GM06990 (cell line): ENCODE measurements at places on chromosomes 11 and 22.

DNA sequence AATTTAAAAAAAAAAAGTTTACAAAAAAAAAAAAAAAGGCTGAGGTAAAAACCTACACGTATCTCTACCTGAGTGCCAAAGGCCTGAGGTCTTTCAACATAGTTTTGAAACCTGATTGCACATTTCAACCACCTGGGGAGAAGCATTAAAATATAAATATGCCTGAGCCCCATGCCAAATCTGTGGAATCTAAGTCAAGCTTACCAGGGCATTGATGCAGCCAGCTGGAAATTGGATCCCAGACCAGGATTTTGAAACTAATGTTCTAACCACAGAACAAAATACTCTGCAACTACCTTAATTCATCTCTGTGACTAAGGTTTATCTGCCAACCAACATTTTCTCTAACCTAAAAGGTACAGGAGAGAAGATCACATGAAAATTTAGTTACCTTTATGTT is 38.8 kb upstream of the CHRNA10 start:
- no peak for DNase-seq

DNA sequence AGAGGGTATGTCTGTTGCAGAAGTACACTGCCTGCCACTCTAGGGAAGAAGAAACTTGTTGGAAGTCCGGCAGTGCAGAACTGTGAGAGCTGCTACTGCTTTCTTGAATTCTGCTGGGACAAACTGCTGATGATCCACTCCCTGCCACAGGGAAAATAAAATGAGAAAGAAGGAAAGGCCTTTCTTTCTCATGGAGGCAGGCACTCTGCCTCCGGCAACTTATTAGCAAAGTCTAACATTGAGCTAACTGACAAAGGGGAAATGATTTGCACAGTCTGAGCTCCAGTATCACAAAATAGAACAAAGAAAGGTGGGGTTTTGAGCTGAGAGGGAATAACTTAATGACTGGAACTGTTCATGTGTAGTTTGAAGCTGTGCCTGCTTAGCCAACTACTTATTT is 134.6 kb downstream of the AASDHPPT start:
- no peak for DNase-seq

DNA sequence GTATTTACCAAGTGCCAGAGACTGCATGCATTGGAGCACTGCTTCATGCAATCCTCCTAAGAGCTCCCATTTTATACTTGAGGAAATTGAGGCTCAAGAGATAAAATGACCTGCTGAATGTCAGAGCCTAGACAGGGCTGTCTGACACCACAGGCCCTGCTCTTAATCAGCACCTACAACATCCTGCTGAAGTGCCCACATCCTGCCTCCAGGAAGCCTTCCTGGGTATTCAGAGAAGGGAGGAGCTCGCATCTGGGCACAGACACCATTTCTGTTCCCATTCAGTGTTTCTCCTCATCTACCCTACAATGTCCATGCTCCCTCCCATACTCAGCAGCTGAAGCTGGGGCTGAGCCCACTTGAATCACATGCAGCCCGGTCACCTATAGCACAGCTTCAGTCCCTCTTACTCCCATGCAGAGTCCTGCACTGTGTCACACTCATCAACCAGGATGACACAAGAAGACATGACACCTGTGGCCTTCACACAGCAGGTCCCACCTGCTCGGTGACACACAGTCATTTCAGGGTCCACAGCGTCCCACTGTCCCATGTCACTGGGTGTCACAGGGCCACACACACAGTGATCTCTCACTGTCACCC is 53.1 kb downstream of the PDE2A start:
- DNase-seq, result no peak

GRCh38 chr11:65558930-65559509 is 861 bp upstream of the LTBP3 start:
- DNase-seq, result no peak

GRCh38 chr11:85874265-85874664 is 19.1 kb downstream of the CCDC83 start:
- DNase-seq, result no peak

DNA sequence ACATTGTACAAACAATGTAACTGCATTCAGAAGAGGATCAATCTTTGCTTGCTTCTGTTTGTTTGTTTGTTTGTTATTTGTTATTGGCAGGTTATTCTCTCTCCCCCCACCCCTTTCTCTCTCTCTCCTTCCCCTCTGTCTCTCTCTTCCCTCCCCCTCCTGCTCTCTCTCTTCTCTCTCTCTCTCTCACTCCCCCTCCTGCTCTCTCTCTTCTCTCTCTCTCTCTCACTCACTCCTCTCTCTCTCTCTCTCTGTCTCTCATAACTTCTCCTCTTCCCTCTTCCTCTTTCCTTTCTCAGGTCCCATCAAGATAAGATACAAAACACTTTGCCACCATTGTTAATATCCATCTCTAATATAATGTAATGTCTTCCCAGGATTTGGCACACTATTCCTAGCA is 236.3 kb downstream of the SOX6 start:
- no peak for DNase-seq

- no peak for DNase-seq
Measured at GRCh38 chr11:64035576-64035975, at the start of gene FLRT1. FLRT1 (plus strand) TSS chr11:64035931; CDS start chr11:64116268, 80,337 bp downstream.

DNA sequence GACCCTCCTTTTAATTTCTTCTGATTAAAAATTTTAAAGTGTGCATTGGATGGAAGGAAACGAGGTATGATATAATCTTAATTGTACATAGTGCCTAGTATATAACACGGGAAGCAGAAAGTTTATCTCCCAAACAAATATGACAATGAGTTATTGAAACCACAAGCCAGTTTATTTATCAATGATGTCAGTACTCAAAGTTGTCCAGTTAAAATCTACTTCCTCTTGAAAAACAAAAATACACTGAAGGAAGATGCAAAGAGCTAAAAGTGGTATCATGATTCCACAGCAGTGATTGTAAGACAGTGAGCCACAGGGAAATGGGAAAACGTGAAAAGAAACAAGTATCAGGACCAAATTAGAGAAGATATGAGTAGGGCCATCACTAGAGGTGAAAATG is 18.8 kb upstream of the OR5B21 start:
- no peak for DNase-seq

GRCh38 chr11:60314635-60315321 is 12.3 kb upstream of the MS4A6E start:
- DNase-seq, result no peak
